ENCODE measurements at places on chromosomes 13 and 19.
A peak's percentile ranks its signal among the peaks of the same experiment; 100 is the strongest.

- DNase-seq, result no peak
Measured at GRCh38 chr13:102395174-102395573, 6.7 kb downstream of the FGF14 start.

- DNase-seq, result no peak
Measured at GRCh38 chr13:104740641-104741222, 1674.5 kb upstream of the SLC10A2 start.

- DNase-seq, result no peak
Measured at GRCh38 chr19:7545300-7545699, 9.8 kb downstream of the PNPLA6 start.

GRCh38 chr13:76799696-76800095 lies 86.5 kb downstream of the KCTD12 start:
- peak; percentile 65 for DNase-seq

- DNase-seq, result no peak
Measured at GRCh38 chr13:102327119-102327617, 74.7 kb downstream of the FGF14 start.

DNA sequence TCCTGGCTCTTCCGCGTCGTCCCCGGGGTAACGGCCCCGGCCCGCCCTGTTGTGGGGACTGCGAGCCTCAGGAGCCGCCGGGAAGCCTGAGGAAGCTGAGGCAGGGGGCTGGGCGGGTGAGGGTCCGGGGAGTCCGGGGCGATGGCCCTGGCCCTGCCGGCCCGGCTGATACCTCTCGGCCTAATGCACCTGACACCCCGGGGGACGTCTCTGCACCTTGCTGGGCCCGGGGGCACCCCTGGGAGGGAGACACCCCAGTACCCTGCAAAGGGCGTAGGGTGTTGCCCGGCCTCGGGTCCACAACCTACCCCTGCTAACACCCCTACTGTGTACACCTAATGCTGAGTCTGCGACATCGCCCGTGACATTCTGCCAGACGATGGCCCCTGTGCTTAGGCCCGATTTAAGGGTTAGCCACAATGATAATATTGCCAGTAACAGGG lies 410 bp downstream of the PIN1 start:
- no peak for DNase-seq

GRCh38 chr19:53896682-53897081 lies 12.4 kb upstream of the CACNG7 start:
- DNase-seq, result no peak

GRCh38 chr13:28373810-28374209 lies 121.1 kb downstream of the FLT1 start:
- DNase-seq, result peak; percentile 85

GRCh38 chr13:109206616-109207015 lies 577.2 kb downstream of the MYO16 start:
- no peak for DNase-seq

DNA sequence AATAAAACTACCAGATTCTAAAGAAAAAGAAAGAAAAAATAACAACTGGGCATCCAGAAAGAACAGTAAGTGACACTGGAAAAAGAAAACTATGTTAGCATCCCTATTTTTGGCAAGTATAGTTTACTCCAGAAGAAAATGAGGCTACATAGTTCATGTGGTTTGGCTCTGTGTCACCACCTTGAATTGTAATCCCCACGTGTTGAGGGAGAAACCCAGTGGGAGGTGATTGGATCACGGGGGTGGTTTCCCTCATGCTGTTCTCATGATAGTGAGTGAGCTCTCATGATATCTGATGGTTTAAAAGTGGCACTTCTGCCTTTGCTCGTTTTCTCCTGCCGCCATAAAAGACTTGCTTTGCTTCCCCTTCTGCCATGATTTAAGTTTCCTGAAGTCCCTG lies 76.9 kb downstream of the ITGBL1 start:
- DNase-seq, result peak; percentile 49

GRCh38 chr19:41860419-41861115 lies 512 bp downstream of the RPS19 start:
- peak; percentile 17 for DNase-seq

GRCh38 chr19:2270157-2270422 lies 11.9 kb downstream of the PEAK3 start:
- DNase-seq, result no peak

DNA sequence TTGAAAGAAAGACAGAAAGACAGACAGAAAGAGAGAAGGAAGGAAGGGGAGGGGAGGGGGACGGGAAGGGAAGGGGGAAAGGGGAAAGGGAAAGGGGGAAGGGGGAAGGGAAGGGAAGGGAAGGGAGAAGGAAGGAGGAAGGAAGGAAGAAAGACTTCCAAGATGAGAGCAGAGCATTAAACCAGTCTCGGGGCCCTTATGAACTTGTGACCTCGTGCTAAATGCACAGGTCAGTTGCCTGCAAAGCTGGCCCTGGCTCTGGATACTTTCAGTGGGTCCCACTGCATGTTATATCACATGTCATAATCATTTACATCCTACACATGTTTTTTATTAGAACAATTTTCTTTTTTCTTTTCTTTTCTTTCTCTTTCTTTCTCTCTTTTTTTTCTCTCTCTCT lies 24.2 kb upstream of the ABCC4 start:
- no peak for DNase-seq

- DNase-seq, result peak; percentile 67
Measured at GRCh38 chr19:16002406-16003384, 53.9 kb downstream of the OR10H4 start.

- DNase-seq, result no peak
Measured at GRCh38 chr19:11198769-11199424, 1.6 kb upstream of the KANK2 start.

DNA sequence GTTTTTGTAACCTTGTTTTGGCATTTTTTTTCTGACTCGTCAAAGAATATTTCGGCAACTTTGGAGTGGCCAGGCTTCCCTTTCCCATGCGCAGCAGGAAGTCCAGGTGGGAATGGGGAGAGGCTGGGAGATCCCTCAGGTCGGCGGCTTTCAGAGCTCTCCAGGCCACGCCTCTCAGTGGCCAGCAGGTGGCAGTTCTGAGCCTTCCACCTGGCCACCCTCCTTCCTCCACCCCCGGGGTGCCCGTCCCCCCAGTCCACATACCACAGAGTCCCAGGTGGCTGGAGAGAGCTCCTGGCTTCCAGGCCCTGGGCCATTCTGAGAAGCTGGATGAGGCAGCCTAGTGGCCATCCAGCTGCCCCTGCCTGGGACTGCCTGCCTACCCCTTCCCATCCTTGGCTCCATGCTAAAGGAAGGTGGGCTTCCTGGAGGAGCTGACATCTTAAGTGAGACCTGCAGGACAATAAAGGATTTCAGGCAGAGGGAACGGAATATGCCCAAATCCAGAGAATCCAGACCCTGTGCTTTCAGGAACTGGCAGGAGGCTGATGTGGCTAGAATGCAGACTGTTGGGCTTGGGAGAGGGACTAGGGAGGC lies 46.3 kb downstream of the CCNE1 start:
- DNase-seq, result no peak

DNA sequence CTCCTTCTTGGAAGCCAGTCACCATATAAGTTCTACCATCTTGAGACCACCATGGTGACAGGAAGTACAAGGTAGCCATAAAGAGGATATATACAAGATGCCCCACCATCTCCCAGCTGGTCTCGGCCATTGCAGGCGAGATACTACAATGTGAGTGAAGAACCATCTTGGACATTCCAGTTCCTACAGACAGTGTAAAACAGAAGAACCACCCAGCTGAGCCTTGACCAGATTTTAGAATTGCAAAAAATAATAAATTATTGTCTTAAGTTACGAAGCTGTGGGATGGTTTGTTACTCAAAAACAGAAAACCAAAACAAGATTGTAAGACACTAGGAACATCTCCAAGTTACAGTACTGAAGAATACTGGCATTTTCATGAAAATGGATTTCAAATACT lies 43.6 kb downstream of the DOCK9 start:
- no peak for DNase-seq

GRCh38 chr19:29375429-29376119 lies 150.2 kb upstream of the VSTM2B start:
- DNase-seq, result no peak

DNA sequence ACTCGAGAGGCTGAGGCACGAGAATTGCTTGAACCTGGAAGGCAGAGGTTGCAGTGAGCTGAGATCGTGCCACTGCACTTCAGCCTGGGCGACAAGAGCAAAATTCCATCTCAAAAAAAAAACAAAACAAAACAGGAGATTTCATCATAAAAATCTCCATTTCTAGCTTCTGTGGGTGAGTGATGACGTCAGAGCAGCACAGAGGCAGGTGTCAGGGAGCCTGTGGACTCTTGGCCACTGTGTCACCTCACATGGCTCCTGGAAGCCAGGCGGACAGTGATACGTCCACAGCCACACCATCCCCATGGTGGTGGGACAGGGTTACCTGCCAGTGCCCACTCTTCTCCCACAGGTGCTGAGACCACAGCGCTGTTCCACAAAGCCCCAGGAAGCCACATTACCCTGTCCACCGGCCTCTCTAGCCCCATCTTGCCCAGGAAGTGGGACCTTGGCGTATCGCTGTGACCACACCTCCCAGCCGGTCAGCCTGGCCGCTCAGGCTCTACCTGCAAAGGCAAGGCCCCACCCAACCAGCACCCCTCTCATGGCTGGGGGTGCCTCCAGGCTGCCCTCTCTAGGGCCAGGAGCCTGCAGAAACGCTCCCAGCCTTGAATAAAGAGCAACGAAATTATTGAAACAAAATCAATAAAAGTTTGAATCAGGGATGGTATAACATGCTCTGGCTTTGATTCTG lies 2.5 kb upstream of the FXYD3 start:
- DNase-seq, result no peak

All from inflammatory macrophage treated with lipopolysaccharide for 4 hours (primary cell).